Activated T-cell treated with anti-CD3 and anti-CD28 coated beads, Interleukin-2, amount 50 U/mL, for 72 hours (primary cell): ENCODE measurements at places on chromosomes 4 and X. TPM values are rescaled to one million over a fixed set of nuclear protein-coding genes. Genes with fewer than 3 reads are reported as not detected.

GRCh38 chrX:140762061-140762460 is 52.5 kb downstream of the LINC00632 start:
- peaks cover 59% of the 10 kb centered on the region for H3K27me3 ChIP-seq
- no peaks in the 10 kb centered on the region for H3K36me3 ChIP-seq
- peak; percentile 18 for DNase-seq
- peaks cover 6% of the 10 kb centered on the region for H3K4me1 ChIP-seq

- peak overlapping the region; percentile 88 for H3K4me3 ChIP-seq
- H3K4me1 ChIP-seq, result peaks cover 46% of the 10 kb centered on the region
- peak overlapping the region; percentile 80 for H3K27ac ChIP-seq
- H3K36me3 ChIP-seq, result peaks cover 4% of the 10 kb centered on the region
Observed at GRCh38 chr4:26858035-26858918, 2.4 kb upstream of the STIM2 start.

F9 gene
- not detected for total RNA-seq

DNA sequence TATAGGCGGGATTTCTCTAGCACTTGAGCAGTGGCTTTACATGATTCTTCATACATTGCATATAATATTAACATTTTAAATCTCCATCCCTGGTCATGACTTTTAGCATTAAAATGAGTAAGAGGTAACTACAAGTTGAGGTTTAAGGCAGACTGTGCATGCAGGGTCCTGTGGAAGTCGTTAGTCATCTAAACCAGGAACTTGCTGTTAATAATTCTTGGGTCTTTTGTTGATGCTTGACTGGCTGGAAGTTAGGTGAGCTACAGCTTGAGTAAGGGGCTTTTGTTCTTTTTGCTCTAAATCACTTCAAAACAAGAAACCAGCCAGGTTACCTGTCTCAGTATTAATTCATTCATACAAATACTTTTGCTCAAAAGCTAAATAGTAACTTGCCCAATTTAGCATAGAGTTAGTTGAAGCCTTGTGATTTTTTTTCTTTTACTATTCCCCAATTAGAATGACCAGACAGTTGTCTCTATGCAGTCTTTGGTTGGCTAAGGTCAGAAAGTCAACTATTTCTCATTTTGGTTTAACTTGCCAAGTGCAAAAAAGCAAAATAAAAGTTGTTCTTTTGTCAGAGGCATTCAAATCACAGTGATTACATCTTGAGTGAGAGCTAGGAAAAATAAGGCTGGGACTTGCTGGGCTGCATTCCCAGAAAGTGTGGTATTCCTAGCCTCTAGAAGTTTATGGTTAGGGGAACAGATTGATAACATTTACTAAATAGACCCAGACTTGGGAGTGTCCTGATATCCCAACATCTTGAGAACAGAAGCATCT is 516.9 kb downstream of the PDHA2 start:
- H3K4me3 ChIP-seq, result no peak overlapping the region
- H3K36me3 ChIP-seq, result no peaks in the 10 kb centered on the region
- no peaks in the 10 kb centered on the region for H3K27me3 ChIP-seq
- H3K27ac ChIP-seq, result no peak overlapping the region
- H3K4me1 ChIP-seq, result no peaks in the 10 kb centered on the region
- no peak for DNase-seq

TSPAN5 gene
- 22.9 TPM for total RNA-seq

- H3K27ac ChIP-seq, result no peak overlapping the region
- H3K4me3 ChIP-seq, result no peak overlapping the region
- H3K27me3 ChIP-seq, result peaks cover 9% of the 10 kb centered on the region
- H3K4me1 ChIP-seq, result no peaks in the 10 kb centered on the region
Observed at GRCh38 chr4:76704133-76704881, 193.6 kb downstream of the SOWAHB start.

HMX1 gene
- total RNA-seq, result not detected

DNA sequence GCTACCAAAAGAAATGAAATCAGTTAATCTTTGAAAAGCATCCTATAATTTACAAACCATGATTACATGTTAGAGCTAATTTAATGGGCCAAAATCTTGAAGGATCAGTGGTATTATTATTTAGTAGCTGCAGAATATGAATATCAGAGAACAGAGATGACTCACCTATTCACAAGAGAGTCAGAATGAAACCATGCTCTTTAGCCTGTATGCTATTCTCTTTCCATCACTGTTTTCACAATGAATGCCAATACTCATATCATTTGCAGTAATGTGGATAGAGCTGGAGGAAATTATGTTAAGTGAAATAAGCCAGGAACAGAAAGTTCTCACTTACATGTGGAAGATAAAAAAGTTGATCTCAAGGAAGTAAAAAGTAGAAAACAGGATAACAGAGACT is 414.1 kb downstream of the CENPC start:
- H3K4me1 ChIP-seq, result no peaks in the 10 kb centered on the region
- no peaks in the 10 kb centered on the region for H3K36me3 ChIP-seq
- no peak overlapping the region for H3K27ac ChIP-seq
- H3K27me3 ChIP-seq, result no peaks in the 10 kb centered on the region
- no peak overlapping the region for H3K4me3 ChIP-seq

- peaks cover 7% of the 10 kb centered on the region for H3K4me1 ChIP-seq
Observed at GRCh38 chrX:103630171-103630511, 1.4 kb downstream of the TCEAL1 start.

DNA sequence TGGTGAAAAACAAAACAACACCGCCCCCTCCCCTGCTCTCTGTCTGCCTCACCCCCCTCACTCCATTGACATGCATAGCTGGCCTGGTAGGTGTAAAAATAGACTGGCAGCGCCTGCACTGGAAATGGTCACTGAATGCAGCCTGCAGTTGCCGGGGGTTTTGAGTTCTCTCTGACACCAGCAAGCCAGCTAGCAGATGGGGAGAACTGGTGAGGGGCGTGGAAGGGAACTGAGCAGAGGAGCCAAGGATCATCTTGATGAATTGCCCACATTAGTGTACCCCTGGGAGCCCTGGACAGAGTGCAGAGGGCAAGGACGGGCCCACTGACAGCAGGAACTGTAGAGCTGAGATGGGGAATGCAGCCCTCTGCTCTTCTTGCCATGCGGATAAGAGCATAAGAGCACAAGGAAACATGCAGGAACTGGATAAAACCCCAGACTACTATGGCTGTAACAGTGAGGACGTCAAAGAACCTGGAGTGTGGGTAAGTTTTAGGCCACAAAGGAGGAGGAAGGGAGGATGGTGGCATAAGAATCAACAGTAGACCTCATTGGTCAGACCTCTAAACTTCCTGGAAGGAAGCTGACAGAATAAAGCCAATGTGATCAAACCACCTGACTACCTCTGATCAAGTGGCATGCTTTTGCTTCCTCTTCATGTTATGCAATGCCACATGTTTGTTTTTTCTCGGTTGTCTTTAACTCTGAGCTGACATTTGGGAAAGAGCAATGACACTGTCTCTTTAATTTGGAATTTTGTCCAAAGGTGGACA is 96.3 kb downstream of the ANK2 start:
- no peaks in the 10 kb centered on the region for H3K27me3 ChIP-seq
- no peak overlapping the region for H3K4me3 ChIP-seq
- no peaks in the 10 kb centered on the region for H3K36me3 ChIP-seq
- DNase-seq, result no peak
- H3K4me1 ChIP-seq, result no peaks in the 10 kb centered on the region

DNA sequence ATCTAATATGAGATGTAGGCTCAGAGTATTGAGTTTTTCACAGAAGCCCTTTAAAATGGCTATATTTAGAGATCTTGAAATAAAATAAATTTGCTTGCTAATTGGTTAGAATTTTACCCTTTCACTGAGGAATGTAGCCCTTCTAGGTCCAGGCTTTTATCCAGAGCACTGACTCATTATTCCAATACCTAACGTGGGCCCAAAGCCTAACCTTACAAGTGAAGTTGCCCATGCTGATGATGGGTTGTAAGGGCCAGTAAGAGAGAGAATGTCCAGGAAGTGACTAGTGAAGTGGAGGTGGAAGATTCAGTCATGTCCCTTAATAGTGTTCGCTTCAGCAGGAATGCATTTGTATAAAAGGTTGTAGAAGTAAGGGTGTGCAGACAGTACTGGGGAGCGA is 155.9 kb downstream of the STIM2 start:
- H3K27me3 ChIP-seq, result no peaks in the 10 kb centered on the region
- H3K36me3 ChIP-seq, result peaks cover 12% of the 10 kb centered on the region
- DNase-seq, result no peak
- no peak overlapping the region for H3K27ac ChIP-seq
- no peak overlapping the region for H3K4me3 ChIP-seq

EGF gene
- total RNA-seq, result not detected

GRCh38 chrX:149858592-149858991 is 22.4 kb upstream of the MAGEA8 start:
- DNase-seq, result no peak
- H3K36me3 ChIP-seq, result peaks cover 8% of the 10 kb centered on the region
- no peaks in the 10 kb centered on the region for H3K4me1 ChIP-seq
- no peak overlapping the region for H3K27ac ChIP-seq

GRCh38 chrX:101160001-101160400 is 59.6 kb upstream of the DRP2 start:
- peaks cover 8% of the 10 kb centered on the region for H3K36me3 ChIP-seq
- H3K4me3 ChIP-seq, result no peak overlapping the region
- H3K27me3 ChIP-seq, result no peaks in the 10 kb centered on the region
- no peak overlapping the region for H3K27ac ChIP-seq

- H3K27me3 ChIP-seq, result no peaks in the 10 kb centered on the region
- H3K4me1 ChIP-seq, result no peaks in the 10 kb centered on the region
- H3K27ac ChIP-seq, result no peak overlapping the region
- no peaks in the 10 kb centered on the region for H3K36me3 ChIP-seq
- no peak for DNase-seq
- no peak overlapping the region for H3K4me3 ChIP-seq
Observed at GRCh38 chr4:103996637-103997036, 276.9 kb upstream of the TACR3 start.

DNA sequence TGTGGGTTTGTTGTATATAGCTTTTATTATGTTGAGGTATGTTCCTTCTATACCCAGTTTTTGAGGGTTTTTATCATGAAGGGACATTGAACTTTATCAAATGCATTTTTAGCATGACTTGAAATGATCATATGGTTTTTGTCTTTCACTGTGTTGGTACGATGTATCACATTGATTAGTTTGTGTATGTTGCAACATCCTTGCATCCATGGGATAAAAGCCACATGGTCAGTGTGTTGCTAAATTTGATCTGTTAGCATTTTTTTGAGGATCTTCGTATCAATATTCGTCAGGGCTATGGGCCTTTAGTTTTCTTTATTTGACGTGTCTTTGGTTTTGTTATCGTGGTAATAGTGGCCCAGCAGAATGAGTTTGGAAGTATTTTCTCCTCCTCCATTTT is 11.3 kb upstream of the BLTP1 start:
- no peak overlapping the region for H3K27ac ChIP-seq
- H3K36me3 ChIP-seq, result no peaks in the 10 kb centered on the region
- H3K4me3 ChIP-seq, result no peak overlapping the region
- DNase-seq, result no peak
- H3K4me1 ChIP-seq, result no peaks in the 10 kb centered on the region
- peaks cover 5% of the 10 kb centered on the region for H3K27me3 ChIP-seq

GRCh38 chrX:151880895-151881294 is 31.8 kb upstream of the MAGEA4 start:
- H3K27me3 ChIP-seq, result no peaks in the 10 kb centered on the region
- no peak overlapping the region for H3K27ac ChIP-seq
- H3K36me3 ChIP-seq, result no peaks in the 10 kb centered on the region
- no peaks in the 10 kb centered on the region for H3K4me1 ChIP-seq

- H3K36me3 ChIP-seq, result peaks cover 2% of the 10 kb centered on the region
- H3K4me1 ChIP-seq, result no peaks in the 10 kb centered on the region
- peaks cover 51% of the 10 kb centered on the region for H3K27me3 ChIP-seq
- H3K27ac ChIP-seq, result no peak overlapping the region
- no peak for DNase-seq
- no peak overlapping the region for H3K4me3 ChIP-seq
Observed at GRCh38 chr4:143341186-143341755, 4.6 kb downstream of the GAB1 start.

TMEM271 gene
- total RNA-seq, result not detected

DNA sequence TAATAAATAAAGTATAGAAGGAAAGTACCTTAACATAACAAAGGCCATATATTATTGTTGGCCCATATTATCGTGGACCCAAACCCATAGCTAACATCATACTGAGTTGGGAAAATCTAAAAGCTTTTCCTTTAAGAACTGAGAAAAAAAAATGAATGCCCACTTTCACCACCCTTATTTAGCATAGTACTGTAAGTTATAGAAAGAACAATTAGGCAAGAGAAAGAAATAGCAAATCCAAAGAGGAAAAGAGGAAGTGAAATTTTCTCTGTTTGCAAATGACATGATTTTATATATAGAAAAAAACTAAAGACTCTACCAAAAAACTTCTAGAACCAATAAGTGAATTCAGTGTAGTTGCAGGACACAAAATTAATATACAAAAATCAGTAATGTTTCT is 1854.6 kb downstream of the PCDH7 start:
- H3K4me3 ChIP-seq, result no peak overlapping the region
- H3K27me3 ChIP-seq, result no peaks in the 10 kb centered on the region
- no peaks in the 10 kb centered on the region for H3K4me1 ChIP-seq
- no peaks in the 10 kb centered on the region for H3K36me3 ChIP-seq
- no peak for DNase-seq

DNA sequence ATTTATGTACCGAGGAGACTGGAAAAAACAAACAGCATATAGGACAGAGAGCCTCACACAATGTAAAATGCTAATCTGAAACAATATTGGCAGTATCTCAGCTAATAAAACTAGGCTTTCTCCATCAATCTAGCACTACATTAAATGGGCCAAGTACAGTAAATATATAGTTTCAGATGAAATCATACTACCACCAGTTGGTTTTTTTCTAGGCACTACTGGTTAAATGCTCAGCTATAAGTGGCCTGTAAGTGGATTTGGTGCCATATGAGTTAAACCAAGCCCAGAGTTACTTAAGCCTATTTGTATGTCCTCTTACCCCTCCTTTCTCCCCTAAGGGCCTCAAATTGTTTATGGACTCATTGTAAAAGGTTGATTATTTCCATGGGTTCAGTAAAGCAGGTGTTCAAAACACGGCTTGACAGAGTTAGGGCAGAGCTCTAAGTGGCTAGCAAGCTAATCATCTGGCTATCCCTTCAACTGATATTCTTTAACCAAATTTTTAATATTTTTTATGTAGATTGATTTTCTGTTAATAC is 57.5 kb downstream of the FAM13A start:
- H3K36me3 ChIP-seq, result no peaks in the 10 kb centered on the region
- H3K27ac ChIP-seq, result no peak overlapping the region
- no peak for DNase-seq
- no peak overlapping the region for H3K4me3 ChIP-seq

- no peak overlapping the region for H3K27ac ChIP-seq
- no peak overlapping the region for H3K4me3 ChIP-seq
- no peaks in the 10 kb centered on the region for H3K27me3 ChIP-seq
- DNase-seq, result no peak
- no peaks in the 10 kb centered on the region for H3K4me1 ChIP-seq
Observed at GRCh38 chr4:180784940-180785339, 1458.3 kb upstream of the TENM3 start.

- peaks cover 27% of the 10 kb centered on the region for H3K4me1 ChIP-seq
- H3K36me3 ChIP-seq, result peaks cover 3% of the 10 kb centered on the region
- DNase-seq, result peak; percentile 35
Observed at GRCh38 chr4:145720656-145721055, 40.7 kb downstream of the C4orf51 start.

PAGE2B gene
- total RNA-seq, result 0.74 TPM

TAF7L gene
- not detected for total RNA-seq

GRCh38 chr4:43853565-43854264 is 594.9 kb downstream of the KCTD8 start:
- no peaks in the 10 kb centered on the region for H3K27me3 ChIP-seq
- no peak overlapping the region for H3K4me3 ChIP-seq
- DNase-seq, result no peak

STIM2 gene
- 39.6 TPM for total RNA-seq

GRCh38 chrX:130179170-130179569 is 7.4 kb downstream of the RAB33A start:
- peaks cover 3% of the 10 kb centered on the region for H3K27me3 ChIP-seq
- H3K4me1 ChIP-seq, result peaks cover 51% of the 10 kb centered on the region
- H3K27ac ChIP-seq, result no peak overlapping the region
- peak overlapping the region; percentile 57 for H3K4me3 ChIP-seq
- peaks cover 9% of the 10 kb centered on the region for H3K36me3 ChIP-seq

CFAP299 gene
- total RNA-seq, result not detected

CEP135 gene
- 19.5 TPM for total RNA-seq
